Epithelial cell of alveolus of lung (primary cell): ENCODE measurements at places on chromosomes 1 and 21. TPM values are rescaled to one million over a fixed set of nuclear protein-coding genes. Genes with fewer than 3 reads are reported as not detected.

FOXO6 gene
- total RNA-seq: not detected in 2 replicates

ARHGAP29 gene
- total RNA-seq: 5.4 and 15.0 TPM in 2 replicates

CDC42BPA gene
- total RNA-seq: 15.6 and 21.7 TPM in 2 replicates

TMPRSS2 gene
- total RNA-seq: 0.13 TPM in 1 of 2 replicates, not detected in the other

ELF3 gene
- total RNA-seq: 0.91 and 1.9 TPM in 2 replicates

VPS13D gene
- total RNA-seq: 16.9 and 17.0 TPM in 2 replicates

LEMD1 gene
- not detected in 2 replicates for total RNA-seq

FCGR3A gene
- not detected in 2 replicates for total RNA-seq

LACTBL1 gene
- total RNA-seq: not detected in 2 replicates

LYST gene
- total RNA-seq: 3.0 and 21.1 TPM in 2 replicates

HSPB7 gene
- total RNA-seq: 0.26 and 0.32 TPM in 2 replicates

TMEM63A gene
- 10.0 and 25.4 TPM in 2 replicates for total RNA-seq
